ENCODE measurements at places on chromosomes 6 and 20. TPM values are rescaled to one million over a fixed set of nuclear protein-coding genes. Genes with fewer than 3 reads are reported as not detected.

GRCh38 chr6:24710519-24711303 lies 8.2 kb downstream of the C6orf62 start:
- H3K36me3 ChIP-seq, result peaks cover 12% of the 10 kb centered on the region
- no peak for DNase-seq
- no peaks in the 10 kb centered on the region for H3K4me1 ChIP-seq
- H3K4me3 ChIP-seq, result no peak overlapping the region
- H3K27ac ChIP-seq, result no peak overlapping the region
- no peaks in the 10 kb centered on the region for H3K27me3 ChIP-seq

DNA sequence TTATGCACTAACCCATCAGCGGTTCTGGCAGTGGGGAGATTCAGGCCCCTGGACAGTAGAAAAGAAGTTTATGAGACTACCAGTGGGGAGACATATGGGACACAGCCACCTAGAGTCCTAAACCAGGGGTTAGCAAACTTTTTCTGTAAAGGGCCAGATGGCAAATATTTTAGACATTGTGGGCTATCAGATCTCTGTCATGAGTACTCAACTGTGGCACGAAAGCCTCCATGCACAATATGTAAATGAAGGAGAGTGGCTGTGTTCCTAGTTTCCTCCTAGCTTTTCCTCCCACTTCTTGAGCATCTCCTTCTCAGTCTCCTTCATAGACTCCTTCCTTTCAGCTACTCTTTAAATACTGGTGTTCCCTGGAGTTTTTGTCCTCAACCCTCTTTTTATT lies 3.3 kb upstream of the HLA-DMA start:
- H3K27ac ChIP-seq, result no peak overlapping the region
- no peak for DNase-seq
- no peaks in the 10 kb centered on the region for H3K4me1 ChIP-seq
- no peak overlapping the region for H3K4me3 ChIP-seq
- no peaks in the 10 kb centered on the region for H3K27me3 ChIP-seq
- H3K36me3 ChIP-seq, result no peaks in the 10 kb centered on the region

- peaks cover 8% of the 10 kb centered on the region for H3K4me1 ChIP-seq
- H3K36me3 ChIP-seq, result no peaks in the 10 kb centered on the region
Measured at GRCh38 chr20:10861090-10861489, 187.3 kb upstream of the JAG1 start.

- no peak for DNase-seq
- no peak overlapping the region for H3K27ac ChIP-seq
- H3K27me3 ChIP-seq, result no peaks in the 10 kb centered on the region
- H3K36me3 ChIP-seq, result no peaks in the 10 kb centered on the region
Measured at GRCh38 chr6:137165375-137166246, 7.8 kb downstream of the IL22RA2 start.

DNA sequence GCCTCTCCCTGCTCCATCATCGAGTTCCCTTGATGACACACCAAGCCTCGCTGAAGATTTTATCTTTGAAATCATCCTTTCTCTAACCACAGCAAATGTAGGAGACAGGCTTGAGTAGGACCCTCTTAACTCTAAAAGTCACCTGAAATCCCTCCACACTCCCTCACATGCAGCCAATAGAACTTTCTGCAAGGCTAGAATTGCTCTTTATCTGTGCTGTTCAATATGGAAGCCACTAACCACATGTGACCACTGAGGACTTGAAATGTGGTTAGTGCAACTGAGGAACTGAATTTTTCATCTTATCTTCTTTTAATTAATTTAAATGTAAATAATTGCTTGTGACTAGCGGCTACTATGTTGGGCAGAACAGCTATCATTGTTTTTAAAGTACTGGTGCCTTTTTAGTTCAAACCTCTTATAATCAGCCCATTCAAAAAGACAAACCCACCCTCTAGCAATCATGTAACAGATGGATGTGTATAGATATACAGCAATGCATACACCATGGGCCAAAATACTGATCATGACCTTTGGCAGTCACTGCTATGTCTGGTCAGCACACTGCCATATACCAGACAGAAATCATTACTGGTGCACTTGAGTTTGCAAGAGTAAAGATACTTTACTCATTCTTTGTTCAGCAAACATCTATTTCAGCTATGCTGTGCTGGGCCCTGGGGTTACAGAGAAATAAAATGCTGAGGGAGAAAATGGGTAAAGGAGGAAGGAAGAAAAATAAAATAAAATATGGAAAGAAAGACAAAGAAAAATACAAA lies 50.0 kb downstream of the GFOD1 start:
- no peaks in the 10 kb centered on the region for H3K4me1 ChIP-seq
- H3K36me3 ChIP-seq, result no peaks in the 10 kb centered on the region
- no peaks in the 10 kb centered on the region for H3K27me3 ChIP-seq
- DNase-seq, result no peak
- H3K4me3 ChIP-seq, result no peak overlapping the region

GRCh38 chr6:162377735-162378134 lies 349.8 kb downstream of the PRKN start:
- no peaks in the 10 kb centered on the region for H3K27me3 ChIP-seq
- H3K36me3 ChIP-seq, result no peaks in the 10 kb centered on the region

GRCh38 chr6:106161311-106161874 lies 75.3 kb downstream of the PRDM1 start:
- H3K4me3 ChIP-seq, result no peak overlapping the region
- no peak for DNase-seq
- H3K4me1 ChIP-seq, result no peaks in the 10 kb centered on the region
- no peak overlapping the region for H3K27ac ChIP-seq

DNA sequence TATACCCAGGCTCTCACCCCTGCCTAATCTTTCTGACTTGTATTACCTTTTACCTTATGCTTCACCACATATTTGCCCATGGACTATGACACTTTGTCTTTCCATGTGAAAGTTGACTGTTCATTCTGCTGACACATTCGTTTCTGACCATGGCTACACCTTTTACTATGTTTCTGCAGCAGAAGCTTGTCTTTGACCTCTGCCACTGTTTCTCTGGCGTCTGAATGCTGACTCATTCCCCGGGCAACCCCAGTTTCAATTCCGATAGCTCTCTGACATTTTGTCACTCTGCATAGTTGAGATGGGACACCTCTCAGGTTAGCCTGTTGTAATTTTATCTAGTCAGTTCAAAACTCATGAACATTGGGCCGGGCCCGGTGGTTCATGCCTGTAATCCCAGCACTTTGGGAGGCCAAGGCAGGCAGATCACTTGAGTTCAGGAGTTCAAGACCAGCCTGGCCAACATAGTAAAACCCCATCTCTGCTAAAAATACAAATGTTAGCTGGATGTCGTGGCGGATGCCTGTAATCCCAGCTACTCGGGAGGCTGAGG lies 50.7 kb downstream of the SLC26A8 start:
- no peak overlapping the region for H3K4me3 ChIP-seq
- H3K36me3 ChIP-seq, result no peaks in the 10 kb centered on the region
- no peaks in the 10 kb centered on the region for H3K27me3 ChIP-seq
- no peak overlapping the region for H3K27ac ChIP-seq

DNA sequence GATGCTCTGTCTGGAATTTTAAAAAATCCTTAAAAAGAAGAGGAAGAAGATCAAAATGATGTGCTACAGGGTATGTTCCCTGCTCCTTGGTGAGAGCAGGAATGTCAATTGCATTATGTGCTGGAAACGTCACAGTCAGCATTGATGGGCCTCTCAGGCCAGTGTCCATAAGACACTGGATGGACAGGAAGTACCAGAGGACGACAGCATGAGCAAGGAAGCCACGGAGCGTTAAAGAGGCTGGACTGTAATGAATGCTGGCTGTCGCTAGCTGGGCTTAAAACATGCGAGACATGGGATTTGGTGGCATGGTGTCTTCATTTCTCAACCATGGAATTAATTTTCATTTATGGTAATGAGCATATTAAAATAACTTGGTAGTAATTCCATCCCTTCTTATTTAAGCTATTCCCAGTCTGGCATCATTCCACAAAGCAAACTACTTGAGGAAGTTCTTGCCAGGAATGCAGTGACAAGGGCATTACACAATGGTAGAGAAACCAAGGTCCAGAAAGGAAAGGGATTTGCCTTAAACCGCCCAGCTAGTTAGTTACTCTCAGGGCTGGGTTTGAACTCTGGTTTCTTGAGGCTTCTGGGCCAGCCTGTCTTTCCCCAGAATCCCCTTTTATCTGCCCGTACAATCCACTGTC lies 166.6 kb upstream of the SOX4 start:
- H3K27ac ChIP-seq, result no peak overlapping the region
- no peaks in the 10 kb centered on the region for H3K4me1 ChIP-seq
- no peaks in the 10 kb centered on the region for H3K27me3 ChIP-seq
- no peak overlapping the region for H3K4me3 ChIP-seq
- DNase-seq, result no peak

- H3K36me3 ChIP-seq, result no peaks in the 10 kb centered on the region
- H3K4me1 ChIP-seq, result no peaks in the 10 kb centered on the region
- H3K27me3 ChIP-seq, result no peaks in the 10 kb centered on the region
- no peak overlapping the region for H3K27ac ChIP-seq
- H3K4me3 ChIP-seq, result no peak overlapping the region
Measured at GRCh38 chr20:60802676-60803075, 449.4 kb upstream of the CDH4 start.

DNA sequence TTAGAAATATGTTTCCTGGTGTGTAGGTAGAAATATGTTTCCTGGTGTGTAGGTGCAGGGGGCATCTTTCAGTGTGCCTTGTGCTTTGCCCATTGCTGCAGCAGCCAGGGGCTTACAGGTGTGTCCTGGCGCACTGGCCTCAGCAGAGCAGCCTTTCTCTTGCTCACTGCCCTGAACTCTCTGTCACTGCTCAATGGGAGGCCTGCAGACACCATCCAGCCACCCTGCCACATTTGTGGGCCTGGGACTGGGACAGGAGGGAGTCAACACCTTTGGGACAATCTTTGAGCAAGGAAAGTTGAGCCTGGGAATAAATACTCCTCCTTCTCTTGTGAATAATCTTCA lies 62.4 kb upstream of the RBM24 start:
- H3K4me3 ChIP-seq, result no peak overlapping the region
- no peaks in the 10 kb centered on the region for H3K4me1 ChIP-seq
- H3K36me3 ChIP-seq, result no peaks in the 10 kb centered on the region
- no peaks in the 10 kb centered on the region for H3K27me3 ChIP-seq
- no peak for DNase-seq

- H3K36me3 ChIP-seq, result no peaks in the 10 kb centered on the region
- no peak for DNase-seq
- no peak overlapping the region for H3K27ac ChIP-seq
- no peaks in the 10 kb centered on the region for H3K27me3 ChIP-seq
- H3K4me1 ChIP-seq, result no peaks in the 10 kb centered on the region
- no peak overlapping the region for H3K4me3 ChIP-seq
Measured at GRCh38 chr20:22732751-22733150, 148.4 kb upstream of the FOXA2 start.

GRCh38 chr6:16145038-16145437 lies 16.2 kb downstream of the MYLIP start:
- H3K36me3 ChIP-seq, result peaks cover 3% of the 10 kb centered on the region
- no peak overlapping the region for H3K4me3 ChIP-seq
- H3K27me3 ChIP-seq, result no peaks in the 10 kb centered on the region
- no peak for DNase-seq
- H3K27ac ChIP-seq, result no peak overlapping the region
- peaks cover 8% of the 10 kb centered on the region for H3K4me1 ChIP-seq

GRCh38 chr6:123027408-123027807 lies 31.4 kb downstream of the CLVS2 start:
- H3K27me3 ChIP-seq, result no peaks in the 10 kb centered on the region
- no peak for DNase-seq
- H3K4me3 ChIP-seq, result no peak overlapping the region
- no peaks in the 10 kb centered on the region for H3K4me1 ChIP-seq

GRCh38 chr6:45702849-45703739 lies 312.6 kb downstream of the CLIC5 start:
- H3K36me3 ChIP-seq, result no peaks in the 10 kb centered on the region
- H3K27ac ChIP-seq, result no peak overlapping the region
- no peak overlapping the region for H3K4me3 ChIP-seq
- no peaks in the 10 kb centered on the region for H3K27me3 ChIP-seq

GRCh38 chr6:114010540-114010939 lies 39.6 kb upstream of the HDAC2 start:
- H3K36me3 ChIP-seq, result no peaks in the 10 kb centered on the region
- DNase-seq, result no peak
- H3K4me3 ChIP-seq, result no peak overlapping the region
- H3K27ac ChIP-seq, result no peak overlapping the region
- H3K4me1 ChIP-seq, result no peaks in the 10 kb centered on the region
- H3K27me3 ChIP-seq, result no peaks in the 10 kb centered on the region

GRCh38 chr6:157741948-157742556 lies 81.0 kb upstream of the SNX9 start:
- no peaks in the 10 kb centered on the region for H3K4me1 ChIP-seq
- H3K27ac ChIP-seq, result no peak overlapping the region
- no peak overlapping the region for H3K4me3 ChIP-seq
- H3K36me3 ChIP-seq, result no peaks in the 10 kb centered on the region
- H3K27me3 ChIP-seq, result no peaks in the 10 kb centered on the region

GRCh38 chr6:154157082-154157481 lies 118.0 kb downstream of the OPRM1 start:
- no peak for DNase-seq
- no peak overlapping the region for H3K27ac ChIP-seq
- no peak overlapping the region for H3K4me3 ChIP-seq
- H3K36me3 ChIP-seq, result no peaks in the 10 kb centered on the region

GRCh38 chr6:67881706-67882065 lies 753.4 kb upstream of the ADGRB3 start:
- H3K27me3 ChIP-seq, result no peaks in the 10 kb centered on the region
- H3K4me3 ChIP-seq, result no peak overlapping the region
- no peak for DNase-seq
- no peak overlapping the region for H3K27ac ChIP-seq

DNA sequence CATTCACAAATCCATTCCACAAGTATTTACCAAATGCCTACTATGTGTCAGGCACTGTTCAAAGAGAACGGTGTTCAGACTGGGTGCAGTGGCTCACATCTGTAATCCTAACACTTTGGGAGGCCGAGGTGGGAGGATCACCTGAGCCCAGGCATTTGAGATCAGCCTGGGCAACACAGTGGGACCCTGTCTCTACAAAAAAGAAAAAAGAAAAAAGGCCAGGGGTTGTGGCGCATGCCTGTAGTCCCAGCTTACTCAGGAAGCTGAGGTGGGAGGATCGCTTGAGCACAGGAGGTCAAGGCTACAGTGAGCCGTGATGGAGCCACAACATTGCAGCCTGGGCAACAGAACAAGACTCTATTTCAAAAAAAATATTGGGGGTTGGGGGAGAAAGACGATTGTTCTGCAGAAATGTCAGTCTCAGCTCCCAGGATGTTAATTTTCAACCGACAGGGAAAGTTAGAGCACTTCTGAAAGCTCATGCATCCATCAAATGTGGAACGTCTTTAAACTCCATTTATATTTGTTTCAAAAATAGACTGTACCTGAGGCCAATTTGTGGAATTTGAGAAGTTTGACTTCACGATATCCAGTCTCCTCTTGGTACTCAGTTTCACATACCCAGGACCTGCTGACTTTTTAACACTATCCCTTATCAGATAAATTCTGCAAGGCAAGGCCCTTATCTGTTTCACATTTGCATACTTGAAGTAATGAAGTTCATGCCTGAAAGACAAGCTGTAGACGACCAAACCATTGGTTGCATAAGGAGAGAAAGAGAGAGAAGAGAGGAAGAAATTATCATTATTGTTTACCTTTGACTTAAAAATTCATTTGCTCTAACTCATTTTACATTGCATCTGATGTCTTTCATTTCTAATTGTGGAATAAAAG lies 14.8 kb upstream of the BTN3A2 start:
- H3K4me3 ChIP-seq, result no peak overlapping the region
- DNase-seq, result no peak
- H3K27ac ChIP-seq, result no peak overlapping the region

- H3K27me3 ChIP-seq, result no peaks in the 10 kb centered on the region
- no peak overlapping the region for H3K4me3 ChIP-seq
- DNase-seq, result no peak
- H3K36me3 ChIP-seq, result no peaks in the 10 kb centered on the region
Measured at GRCh38 chr6:113340371-113340770, 516.8 kb upstream of the MARCKS start.

The PLA2G7 gene
- total RNA-seq, result 2.0 TPM

The FOXS1 gene
- 20.2 TPM for total RNA-seq

The CDH26 gene
- 4.5 TPM for total RNA-seq

The STMND1 gene
- not detected for total RNA-seq

The HTR1E gene
- not detected for total RNA-seq

All from aorta (tissue), 5 donors.